ENCODE measurements at places on chromosomes 6 and 20.
A peak's percentile ranks its signal among the peaks of the same experiment; 100 is the strongest.

- no peaks in the 10 kb centered on the region for H3K36me3 ChIP-seq
- no peak for DNase-seq
- no peak overlapping the region for H3K4me3 ChIP-seq
- H3K27ac ChIP-seq: no peak overlapping the region
- no peaks in the 10 kb centered on the region for H3K4me1 ChIP-seq
Measured at GRCh38 chr6:136334853-136335252, 45.2 kb upstream of the BCLAF1 start.

- DNase-seq: peak; percentile 19
- H3K27ac ChIP-seq: no peak overlapping the region
- H3K4me3 ChIP-seq: no peak overlapping the region
- no peaks in the 10 kb centered on the region for H3K27me3 ChIP-seq
- peaks cover 67% of the 10 kb centered on the region for H3K4me1 ChIP-seq
Measured at GRCh38 chr6:111721753-111722154, 116.1 kb upstream of the TRAF3IP2 start.

GRCh38 chr20:57291003-57291402 lies 24.6 kb upstream of the BMP7 start:
- H3K4me3 ChIP-seq: no peak overlapping the region
- H3K36me3 ChIP-seq: no peaks in the 10 kb centered on the region
- H3K27me3 ChIP-seq: peaks cover 21% of the 10 kb centered on the region
- H3K27ac ChIP-seq: no peak overlapping the region
- H3K4me1 ChIP-seq: no peaks in the 10 kb centered on the region
- no peak for DNase-seq

DNA sequence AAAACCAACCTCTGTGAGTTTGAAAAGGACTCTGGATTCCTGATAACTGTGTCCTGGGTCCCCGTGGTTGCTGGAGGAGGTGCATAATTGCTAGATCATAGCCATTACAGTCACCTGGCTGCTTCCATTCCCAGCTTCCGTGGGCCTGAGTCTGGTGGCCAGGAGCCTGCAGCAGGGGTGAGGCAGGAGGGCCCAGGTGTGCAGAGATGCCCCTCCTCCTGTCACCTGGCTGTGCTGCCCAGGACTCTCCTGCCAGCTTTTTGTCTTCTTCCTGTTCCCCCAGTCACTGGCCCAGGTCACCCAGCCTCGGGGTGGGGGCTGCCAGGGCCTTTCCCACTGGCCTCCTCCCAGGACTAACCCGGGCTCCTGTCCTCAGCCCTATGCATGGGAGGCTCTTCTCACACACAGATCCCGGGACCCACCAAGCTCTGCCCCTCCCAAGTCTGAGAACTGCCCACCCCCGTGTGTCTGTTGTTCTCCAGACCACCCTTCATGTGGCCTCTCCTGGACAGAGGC lies 30.0 kb downstream of the RAET1L start:
- H3K27ac ChIP-seq: no peak overlapping the region
- H3K4me1 ChIP-seq: peaks cover 16% of the 10 kb centered on the region
- H3K4me3 ChIP-seq: no peak overlapping the region
- peaks cover 52% of the 10 kb centered on the region for H3K27me3 ChIP-seq
- no peak for DNase-seq

DNA sequence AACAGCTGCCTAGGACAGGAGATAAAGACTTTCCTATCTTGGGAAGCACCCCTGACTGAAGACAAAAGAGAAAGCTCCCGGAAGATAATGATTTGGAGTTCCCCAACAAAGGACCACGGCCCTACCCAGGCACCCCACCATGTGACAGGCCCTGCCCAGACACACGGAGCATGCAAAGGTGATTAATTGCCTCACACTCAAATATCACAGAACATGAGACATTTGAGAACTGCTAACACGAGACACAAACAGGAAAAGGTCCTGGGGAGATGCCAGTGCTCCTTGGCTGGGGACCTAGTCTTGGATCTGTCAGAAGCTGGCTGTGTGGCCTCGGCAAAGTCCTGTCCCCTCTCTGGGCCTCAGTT lies 82.5 kb upstream of the PTPN1 start:
- no peak overlapping the region for H3K4me3 ChIP-seq
- DNase-seq: no peak
- no peaks in the 10 kb centered on the region for H3K27me3 ChIP-seq
- H3K36me3 ChIP-seq: no peaks in the 10 kb centered on the region
- no peak overlapping the region for H3K27ac ChIP-seq
- H3K4me1 ChIP-seq: no peaks in the 10 kb centered on the region

DNA sequence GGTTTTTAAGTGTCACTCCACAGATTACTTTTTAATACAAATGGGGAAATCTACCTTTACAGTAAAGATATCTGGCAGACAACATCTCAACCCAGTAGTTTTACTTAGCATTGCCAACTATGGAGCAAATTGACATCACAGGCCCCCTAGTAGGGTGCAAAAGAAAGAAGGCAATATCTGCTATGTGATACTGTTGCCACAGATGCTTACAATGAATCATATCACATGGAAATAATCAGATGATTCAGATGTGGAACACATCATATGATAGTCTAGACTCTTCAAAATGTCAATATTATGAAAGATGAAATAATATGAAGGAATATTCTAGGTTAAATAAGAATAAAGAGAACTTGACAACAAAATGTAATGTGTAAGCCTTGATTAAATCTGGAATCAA lies 322.5 kb downstream of the BMP2 start:
- no peak for DNase-seq
- H3K27me3 ChIP-seq: no peaks in the 10 kb centered on the region
- H3K36me3 ChIP-seq: no peaks in the 10 kb centered on the region

DNA sequence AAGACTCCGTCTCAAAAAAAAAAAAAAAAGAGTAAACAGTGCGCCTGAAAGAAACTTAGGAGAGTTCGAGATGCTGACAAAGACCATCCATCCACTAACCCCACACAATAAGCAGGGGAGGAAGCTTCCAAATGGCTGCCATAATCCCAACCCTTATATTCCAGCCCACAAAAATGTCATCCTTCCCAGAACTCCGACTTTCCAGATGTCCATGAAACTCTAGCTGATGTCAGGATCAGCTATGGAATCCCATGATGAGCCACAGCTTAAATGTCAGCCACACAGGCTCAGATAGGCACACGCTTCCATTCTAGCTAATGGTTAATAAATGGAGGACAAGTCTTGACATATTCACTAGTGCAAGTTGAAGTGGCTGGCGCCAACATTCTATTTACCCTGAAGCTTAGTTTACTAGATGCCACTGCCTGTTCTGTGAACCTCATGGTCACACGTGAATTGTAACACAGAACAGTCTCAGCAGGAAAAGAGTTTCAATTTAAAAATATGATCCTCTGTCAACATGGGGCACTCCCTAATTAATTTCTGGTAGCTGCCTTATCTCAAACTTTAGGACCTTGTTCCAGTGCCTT lies 75.5 kb downstream of the FOXF2 start:
- peaks cover 4% of the 10 kb centered on the region for H3K27me3 ChIP-seq
- H3K36me3 ChIP-seq: no peaks in the 10 kb centered on the region
- no peak for DNase-seq
- no peak overlapping the region for H3K4me3 ChIP-seq
- no peak overlapping the region for H3K27ac ChIP-seq
- no peaks in the 10 kb centered on the region for H3K4me1 ChIP-seq

DNA sequence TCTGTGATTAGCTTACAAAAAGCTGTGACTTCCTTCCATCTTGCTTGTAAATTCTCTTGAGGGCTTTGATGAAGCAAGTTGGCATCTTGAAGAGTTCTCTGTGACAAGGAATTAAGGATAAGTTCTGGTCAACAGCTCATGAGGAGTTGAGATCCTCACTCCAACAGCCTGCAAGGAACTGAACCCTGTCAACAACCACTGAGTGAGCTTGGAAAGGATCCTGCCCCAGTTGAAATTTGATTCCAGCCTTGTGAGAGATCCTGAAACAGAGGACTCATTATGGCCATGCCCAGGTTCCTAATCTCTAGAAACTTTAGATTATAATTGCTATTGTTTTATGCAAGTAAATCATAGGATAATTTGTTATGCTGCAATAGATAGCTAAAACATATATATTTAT lies 133.7 kb downstream of the PTCHD4 start:
- no peaks in the 10 kb centered on the region for H3K36me3 ChIP-seq
- DNase-seq: no peak
- H3K4me3 ChIP-seq: no peak overlapping the region

GRCh38 chr6:35360349-35361138 lies 18.2 kb downstream of the PPARD start:
- no peak overlapping the region for H3K27ac ChIP-seq
- H3K4me3 ChIP-seq: no peak overlapping the region
- no peaks in the 10 kb centered on the region for H3K27me3 ChIP-seq
- H3K36me3 ChIP-seq: peaks cover 46% of the 10 kb centered on the region
- H3K4me1 ChIP-seq: peaks cover 37% of the 10 kb centered on the region

DNA sequence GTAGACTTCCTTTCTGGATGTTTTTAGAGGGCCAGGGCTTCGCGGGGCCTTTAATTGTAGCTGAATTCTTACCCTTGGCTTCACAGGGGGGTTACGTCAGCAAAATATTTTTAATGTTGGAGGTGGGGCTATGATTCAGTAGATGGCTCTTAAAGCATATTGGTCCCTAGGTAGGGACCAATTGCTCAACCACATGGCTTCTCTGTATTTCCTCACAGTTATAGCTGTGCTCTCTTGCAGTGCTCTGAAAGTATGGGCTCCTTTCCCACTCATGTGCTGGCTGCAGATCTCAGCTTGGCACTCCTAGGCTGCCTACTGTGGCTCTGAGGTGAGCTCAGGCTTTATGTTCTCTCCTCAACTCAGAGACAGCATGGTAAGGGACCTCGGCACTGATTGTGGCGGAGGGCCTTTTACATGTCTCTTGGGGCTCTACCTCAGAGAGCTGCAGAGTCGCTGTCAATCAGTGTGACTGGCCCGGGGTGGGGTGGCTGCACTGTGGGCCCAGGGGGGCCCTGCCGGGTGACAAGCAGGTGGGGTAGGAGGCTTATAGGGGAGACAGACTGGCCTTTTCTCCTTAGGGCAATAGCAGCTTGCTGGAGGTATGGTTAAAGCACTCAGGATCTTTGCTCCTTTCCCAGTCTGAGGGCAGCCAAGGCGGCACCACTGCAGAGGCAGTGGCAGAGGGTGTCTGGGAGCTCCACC lies 318.0 kb downstream of the DOK5 start:
- no peaks in the 10 kb centered on the region for H3K4me1 ChIP-seq
- H3K4me3 ChIP-seq: no peak overlapping the region
- no peak for DNase-seq

- DNase-seq: no peak
- no peaks in the 10 kb centered on the region for H3K36me3 ChIP-seq
- no peak overlapping the region for H3K4me3 ChIP-seq
Measured at GRCh38 chr20:22762576-22763256, 178.3 kb upstream of the FOXA2 start.

GRCh38 chr6:8225113-8225512 lies 122.8 kb upstream of the EEF1E1 start:
- DNase-seq: no peak
- H3K27me3 ChIP-seq: no peaks in the 10 kb centered on the region
- H3K4me3 ChIP-seq: no peak overlapping the region
- no peaks in the 10 kb centered on the region for H3K36me3 ChIP-seq
- H3K27ac ChIP-seq: no peak overlapping the region
- no peaks in the 10 kb centered on the region for H3K4me1 ChIP-seq

DNA sequence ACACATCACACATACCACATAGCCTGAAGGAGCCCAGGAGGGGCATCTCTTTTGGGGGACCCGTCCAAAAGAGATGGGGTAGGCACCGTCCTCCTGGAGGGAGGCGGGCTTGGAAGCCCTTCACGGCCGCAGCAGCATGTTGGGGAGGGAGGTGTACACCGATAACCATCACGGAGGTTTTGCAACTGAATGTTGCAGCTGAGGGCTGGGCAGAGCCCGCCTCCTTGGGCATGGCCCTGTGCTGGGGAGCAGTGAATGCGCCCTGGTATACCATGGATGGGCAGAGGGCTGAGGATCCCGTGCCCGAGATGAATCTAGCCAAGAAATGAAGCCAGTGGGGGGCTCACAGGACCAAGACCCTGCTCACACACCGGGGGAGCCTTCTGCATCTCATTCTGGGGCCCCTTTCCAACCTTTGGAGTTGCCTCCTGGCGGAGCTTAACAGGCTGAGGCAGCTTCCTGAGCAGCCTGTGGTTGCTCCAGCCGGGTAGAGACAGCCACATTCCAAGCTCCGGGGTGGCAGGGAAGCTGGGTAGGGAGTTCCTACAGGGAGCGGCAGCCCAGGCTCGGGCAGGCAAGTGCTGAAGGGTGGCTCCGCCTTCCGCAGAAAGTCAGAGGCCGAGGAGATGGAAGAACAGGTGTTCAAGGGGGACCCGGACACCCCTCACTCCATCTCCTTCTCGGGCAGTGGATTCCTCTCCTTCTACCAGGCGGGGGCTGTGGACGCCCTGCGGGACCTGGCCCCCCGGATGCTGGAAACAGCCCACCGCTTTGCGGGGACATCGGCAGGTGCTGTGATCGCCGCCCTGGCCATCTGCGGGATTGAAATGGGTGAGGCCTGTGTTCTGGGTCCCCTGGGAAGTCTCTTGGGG lies at the start of gene PNPLA1:
Gene PNPLA1 (plus strand): TSS at position 227 of the 872 bp plus-strand sequence. CDS start 400 bp downstream, at position 627.
- H3K4me1 ChIP-seq: no peaks in the 10 kb centered on the region
- no peaks in the 10 kb centered on the region for H3K27me3 ChIP-seq
- no peaks in the 10 kb centered on the region for H3K36me3 ChIP-seq
- H3K4me3 ChIP-seq: no peak within 1 kb of the TSS
- H3K27ac ChIP-seq: no peak within 1 kb of the TSS

GRCh38 chr6:107323133-107323785 lies 136.1 kb downstream of the PDSS2 start:
- H3K36me3 ChIP-seq: peaks cover 6% of the 10 kb centered on the region
- H3K27me3 ChIP-seq: no peaks in the 10 kb centered on the region
- no peaks in the 10 kb centered on the region for H3K4me1 ChIP-seq
- DNase-seq: no peak
- H3K4me3 ChIP-seq: no peak overlapping the region
- no peak overlapping the region for H3K27ac ChIP-seq

GRCh38 chr6:4666886-4667513 lies 109.2 kb upstream of the CDYL start:
- DNase-seq: no peak
- no peaks in the 10 kb centered on the region for H3K27me3 ChIP-seq
- no peak overlapping the region for H3K4me3 ChIP-seq
- H3K27ac ChIP-seq: no peak overlapping the region
- H3K4me1 ChIP-seq: no peaks in the 10 kb centered on the region

GRCh38 chr6:110566346-110567125 lies 90.1 kb upstream of the SLC22A16 start:
- DNase-seq: no peak
- peaks cover 21% of the 10 kb centered on the region for H3K4me1 ChIP-seq
- H3K36me3 ChIP-seq: no peaks in the 10 kb centered on the region
- no peak overlapping the region for H3K4me3 ChIP-seq

GRCh38 chr6:134199848-134200606 lies 117.9 kb downstream of the SGK1 start:
- H3K27me3 ChIP-seq: no peaks in the 10 kb centered on the region
- H3K36me3 ChIP-seq: no peaks in the 10 kb centered on the region
- H3K4me3 ChIP-seq: no peak overlapping the region
- H3K27ac ChIP-seq: no peak overlapping the region

GRCh38 chr20:20440481-20440880 lies 72.6 kb downstream of the INSM1 start:
- H3K27ac ChIP-seq: no peak overlapping the region
- no peaks in the 10 kb centered on the region for H3K4me1 ChIP-seq
- no peaks in the 10 kb centered on the region for H3K27me3 ChIP-seq
- DNase-seq: no peak
- no peaks in the 10 kb centered on the region for H3K36me3 ChIP-seq

GRCh38 chr6:68238097-68238601 lies 396.9 kb upstream of the ADGRB3 start:
- H3K4me3 ChIP-seq: no peak overlapping the region
- no peaks in the 10 kb centered on the region for H3K36me3 ChIP-seq
- H3K27me3 ChIP-seq: no peaks in the 10 kb centered on the region
- no peak overlapping the region for H3K27ac ChIP-seq
- no peaks in the 10 kb centered on the region for H3K4me1 ChIP-seq
